Forelimb muscle (tissue), 1 donor: ENCODE measurements at places on chromosomes 16 and 17.

- DNase-seq: no peak
These were observed 99.5 kb downstream of the MYO1D start for GRCh38 chr17:32777436-32777835.

GRCh38 chr16:58647107-58647506 lies 17.5 kb upstream of the CNOT1 start:
- no peak for DNase-seq

DNA sequence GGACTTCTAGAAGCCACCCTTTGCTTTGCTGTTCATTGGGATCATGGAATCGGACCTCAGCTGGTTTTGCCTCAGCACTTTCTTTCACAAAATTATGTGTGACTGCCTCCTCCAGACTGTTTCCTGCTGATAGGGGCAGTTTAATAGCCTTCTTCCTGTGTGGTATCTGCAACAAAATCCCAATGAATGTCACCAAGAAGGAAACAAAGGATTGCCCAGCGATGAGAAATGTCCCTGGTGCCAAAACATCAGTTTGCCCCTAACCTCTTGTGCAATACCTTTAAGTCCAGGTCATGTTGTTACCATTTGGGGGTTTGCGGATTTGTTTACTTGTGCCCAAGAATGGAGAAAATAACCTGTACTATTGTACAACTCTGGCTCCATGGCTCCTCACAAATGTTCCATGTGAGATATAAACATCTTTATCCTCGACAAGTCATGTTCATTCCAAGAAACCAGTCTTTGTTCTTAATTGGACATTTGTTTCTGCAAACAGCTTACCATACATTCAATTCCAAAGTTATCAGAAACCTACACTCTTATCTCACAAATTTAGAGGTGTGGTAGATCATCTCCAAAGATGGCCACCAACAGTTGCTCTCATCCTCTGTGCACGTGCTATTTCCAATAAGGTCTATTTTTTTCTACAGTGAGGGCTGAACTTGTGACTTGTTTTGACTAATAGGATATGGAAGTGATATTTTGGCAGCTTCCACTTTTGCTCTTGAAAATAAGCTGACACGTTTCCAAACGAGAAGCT lies 14.8 kb downstream of the TAC4 start:
- no peak for DNase-seq

- peak; percentile 62 for DNase-seq
These were observed 99.4 kb upstream of the CHMP6 start for GRCh38 chr17:80892019-80892855.

DNA sequence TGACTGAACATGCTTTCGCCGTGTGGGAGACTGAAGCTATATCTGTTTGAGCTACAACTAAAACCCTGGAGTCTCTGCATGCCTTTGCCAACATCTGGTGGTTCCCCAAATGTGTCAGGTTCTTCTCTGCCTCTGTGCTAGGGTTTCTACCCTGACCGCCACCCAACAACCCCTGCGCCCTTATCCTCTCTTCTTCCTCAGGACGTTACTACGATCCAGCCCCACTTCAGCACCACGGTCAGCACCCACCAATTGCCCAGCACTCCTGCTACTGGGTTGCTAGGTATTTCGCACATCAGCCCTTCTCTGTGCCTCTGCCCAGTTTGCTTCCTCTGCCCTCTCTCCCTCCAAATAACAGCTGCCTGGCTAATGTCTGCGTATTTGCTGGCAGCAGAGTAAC lies 106.3 kb upstream of the HSBP1 start:
- no peak for DNase-seq

DNA sequence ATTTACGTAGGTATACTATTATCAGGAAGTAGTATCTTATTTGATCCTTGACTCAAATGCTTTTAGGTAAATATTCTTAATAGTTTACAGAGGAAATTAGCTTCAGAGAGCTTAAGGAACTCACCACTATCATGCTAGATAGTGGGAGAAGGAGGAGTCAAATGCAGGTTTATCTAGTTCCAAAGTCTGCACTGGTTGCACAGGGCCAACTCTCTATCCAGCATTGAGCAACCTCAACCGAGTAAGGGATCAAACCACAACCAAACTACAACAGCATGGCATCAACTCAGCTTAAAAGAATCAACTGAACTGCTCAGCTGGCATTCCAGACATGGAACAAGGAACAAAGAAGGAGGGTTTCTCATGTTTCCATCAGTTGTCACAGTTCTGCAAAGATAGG lies 306.0 kb downstream of the MAF start:
- DNase-seq: no peak

GRCh38 chr17:62916684-62917571 lies 49.1 kb upstream of the TANC2 start:
- no peak for DNase-seq

GRCh38 chr17:72682605-72683004 lies 409.9 kb downstream of the SLC39A11 start:
- no peak for DNase-seq

DNA sequence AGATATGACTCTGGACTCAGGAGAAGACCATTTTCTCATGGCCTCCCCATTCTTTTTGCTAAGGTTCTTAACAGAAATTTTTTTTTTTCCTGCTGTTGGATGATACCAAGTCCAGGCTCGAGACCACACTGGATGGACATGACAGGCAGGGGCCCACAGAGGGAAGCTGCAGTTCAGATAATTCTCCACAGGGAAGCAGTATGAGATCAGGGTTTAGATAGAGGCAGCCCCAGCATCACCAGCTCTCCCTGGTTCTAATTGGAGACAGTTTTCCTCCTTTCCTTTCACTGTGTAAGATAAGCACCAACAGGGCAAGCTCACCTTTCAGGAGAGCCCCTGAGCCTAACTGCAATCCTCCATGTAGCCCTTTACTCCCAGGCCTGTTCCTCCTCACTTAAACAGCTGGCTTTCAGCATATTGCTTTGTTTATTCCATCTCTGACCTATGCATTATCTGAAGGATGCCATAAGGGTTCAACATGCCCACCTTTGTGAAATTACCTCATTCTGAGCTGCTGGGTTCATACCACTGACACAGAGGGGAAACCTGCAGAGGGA lies 108.1 kb downstream of the SNX11 start:
- DNase-seq: no peak

GRCh38 chr17:77279448-77280303 lies 138.9 kb downstream of the SEC14L1 start:
- DNase-seq: no peak

DNA sequence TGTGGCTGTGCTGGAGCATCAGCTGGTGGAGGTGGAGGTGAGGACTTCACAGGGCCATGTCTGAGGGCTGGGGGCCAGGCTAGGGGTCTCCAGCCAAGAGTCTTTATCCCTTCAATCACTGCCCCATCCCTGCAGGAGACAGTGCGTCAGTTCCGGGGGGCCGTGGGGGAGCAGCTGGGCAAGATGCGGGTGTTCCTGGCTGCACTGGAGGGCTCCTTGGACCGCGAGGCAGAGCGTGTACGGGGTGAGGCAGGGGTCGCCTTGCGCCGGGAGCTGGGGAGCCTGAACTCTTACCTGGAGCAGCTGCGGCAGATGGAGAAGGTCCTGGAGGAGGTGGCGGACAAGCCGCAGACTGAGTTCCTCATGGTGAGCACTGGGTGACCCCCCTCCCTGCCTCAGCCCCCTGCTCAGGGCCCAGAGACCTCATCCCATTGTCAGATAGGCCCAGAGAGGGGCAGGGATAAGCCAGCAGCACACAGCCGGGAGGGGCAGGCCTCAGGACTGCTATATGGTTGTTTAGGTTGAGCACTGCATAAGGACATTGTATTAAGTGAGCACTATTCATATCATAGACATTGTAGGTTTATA lies 2.3 kb upstream of the PYDC1 start:
- no peak for DNase-seq

DNA sequence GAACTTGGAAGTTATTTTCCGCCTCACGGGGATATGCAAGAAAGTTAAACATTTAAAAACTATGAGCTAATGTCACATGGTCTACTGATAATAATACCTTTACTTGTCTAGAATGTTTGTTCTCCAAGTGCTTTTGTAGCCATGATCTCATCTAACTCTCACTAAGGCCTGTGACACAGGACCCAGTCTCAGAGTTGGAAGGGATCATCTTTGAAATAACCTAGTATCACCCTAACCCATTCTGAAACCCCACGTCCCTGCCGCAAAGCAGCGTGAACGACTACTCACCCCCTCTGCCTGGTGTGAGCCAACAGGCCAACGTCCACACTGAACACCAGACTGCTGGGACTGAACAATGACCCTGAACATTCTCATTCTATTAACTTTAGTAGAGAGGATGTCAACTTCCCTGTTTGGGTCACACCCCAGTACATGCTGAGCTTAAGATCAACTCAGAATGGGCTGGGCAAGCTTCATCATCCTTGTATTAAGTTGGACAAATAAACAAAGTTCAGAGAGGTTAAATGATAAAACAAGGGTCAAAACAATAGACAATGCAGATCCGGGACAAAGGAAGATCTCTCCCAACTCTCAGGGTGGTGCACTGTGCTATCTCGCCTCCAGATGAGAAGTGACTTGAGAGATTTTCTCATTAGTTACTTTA lies 54.8 kb upstream of the BCAR1 start:
- DNase-seq: no peak

DNA sequence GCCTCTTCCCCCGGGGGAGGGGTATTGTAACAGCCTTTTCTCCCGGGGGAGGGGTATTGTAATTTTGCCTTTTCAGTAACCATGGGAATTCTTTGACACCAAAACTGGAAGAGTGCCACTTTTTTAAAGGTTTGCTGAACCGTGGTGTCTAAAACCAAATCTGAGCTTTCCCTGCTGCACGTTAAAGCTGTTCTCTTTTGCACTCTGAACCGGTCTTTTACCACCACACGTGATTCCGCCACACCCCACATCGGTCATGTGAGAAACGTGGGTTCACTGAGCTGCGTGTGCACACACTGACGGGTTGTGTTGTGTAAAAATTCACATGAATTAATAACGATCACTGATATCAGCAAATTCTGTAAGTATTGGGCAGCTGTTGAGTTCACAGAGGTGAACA lies 9.2 kb upstream of the ACSF3 start:
- DNase-seq: no peak

DNA sequence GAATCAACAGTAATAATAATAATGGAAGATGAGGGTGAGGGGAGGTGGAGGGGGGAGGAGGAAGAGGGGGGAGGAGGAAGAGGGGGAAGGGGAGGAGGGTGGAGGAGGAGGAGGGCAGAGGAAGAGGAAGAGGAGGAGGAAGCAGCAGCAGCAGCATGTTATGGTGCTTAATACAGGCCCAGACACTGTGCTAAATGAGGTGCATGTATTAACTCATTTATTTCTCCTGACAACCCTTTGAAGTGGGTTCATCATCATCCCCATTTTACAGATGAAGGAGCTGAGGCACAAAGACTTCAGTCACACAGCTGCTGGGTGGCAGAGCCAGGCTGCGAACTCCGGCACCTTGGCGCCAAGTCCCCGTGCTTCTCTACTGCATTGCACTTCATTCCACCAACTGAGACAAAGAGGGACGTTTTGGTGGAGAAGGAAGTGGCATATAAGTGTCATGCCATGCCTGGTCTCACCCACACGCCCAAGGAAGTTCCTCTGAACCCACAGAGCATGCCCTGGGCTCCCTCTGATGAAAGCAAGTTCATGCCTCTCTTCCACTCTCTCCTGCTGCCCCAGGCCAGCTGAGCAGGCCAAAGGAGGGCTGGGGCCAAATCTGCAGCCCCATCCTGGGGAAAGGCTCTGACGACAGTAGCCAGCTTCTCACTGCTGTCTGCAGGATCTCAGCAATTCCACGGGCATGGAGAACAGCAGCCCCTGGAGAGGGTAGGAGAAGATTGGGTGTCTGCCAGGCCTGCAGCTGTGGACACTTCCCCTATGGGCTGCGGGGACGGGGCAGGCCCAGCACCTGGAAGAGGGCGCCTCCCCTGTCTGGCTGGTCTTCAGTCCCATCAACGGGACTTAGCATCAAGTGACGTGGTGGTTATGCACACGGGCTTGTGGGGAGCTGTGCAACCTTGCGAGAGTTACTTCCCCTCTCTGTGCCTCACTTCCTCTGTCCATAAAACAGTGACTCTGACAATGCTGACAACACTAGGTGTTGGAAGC lies 21.8 kb downstream of the XYLT1 start:
- DNase-seq: no peak

- no peak for DNase-seq
These were observed 4.0 kb downstream of the KIFC3 start for GRCh38 chr16:57798267-57798810.

DNA sequence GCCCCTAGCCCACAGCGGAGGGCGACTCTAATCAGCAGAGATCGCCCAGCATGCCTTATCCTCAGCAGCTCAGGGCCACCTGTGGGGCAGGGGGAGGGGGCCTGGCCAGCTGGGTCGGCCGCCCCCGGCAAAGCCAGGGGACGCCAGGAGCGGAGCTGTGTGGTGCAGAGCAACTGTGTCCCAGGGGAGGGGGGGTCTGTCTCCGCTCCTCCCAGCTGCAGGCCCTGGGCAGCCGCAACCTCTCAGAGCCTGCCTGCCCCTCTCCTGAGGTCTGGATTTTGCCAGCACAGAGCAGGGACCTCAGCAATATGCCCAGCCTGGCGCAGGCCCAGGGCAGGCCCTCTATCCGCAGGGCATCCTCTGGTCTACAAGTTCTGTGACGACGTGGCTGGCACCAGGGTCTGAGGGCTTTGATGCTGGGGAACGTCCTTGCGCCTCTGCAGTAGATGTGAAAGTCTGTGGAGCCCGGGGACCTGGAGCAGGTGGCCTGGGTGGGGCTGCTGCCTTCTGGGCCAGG lies 36.5 kb upstream of the SLC38A10 start:
- no peak for DNase-seq

GRCh38 chr17:29846298-29846697 lies 83.7 kb downstream of the SSH2 start:
- no peak for DNase-seq

GRCh38 chr16:4618645-4619418 lies 4.1 kb upstream of the UBALD1 start:
- no peak for DNase-seq

- DNase-seq: no peak
These were observed 374.3 kb upstream of the XYLT1 start for GRCh38 chr16:17845031-17845430.

- no peak for DNase-seq
These were observed 16.8 kb downstream of the ABCA3 start for GRCh38 chr16:2323701-2324100.
